Mammary epithelial cell (primary cell): ENCODE measurements at places on chromosomes 2 and 18. TPM values are rescaled to one million over a fixed set of nuclear protein-coding genes. Genes with fewer than 3 reads are reported as not detected.

GRCh38 chr18:45788861-45789260 lies 36.6 kb upstream of the SIGLEC15 start:
- no peak for DNase-seq

DNA sequence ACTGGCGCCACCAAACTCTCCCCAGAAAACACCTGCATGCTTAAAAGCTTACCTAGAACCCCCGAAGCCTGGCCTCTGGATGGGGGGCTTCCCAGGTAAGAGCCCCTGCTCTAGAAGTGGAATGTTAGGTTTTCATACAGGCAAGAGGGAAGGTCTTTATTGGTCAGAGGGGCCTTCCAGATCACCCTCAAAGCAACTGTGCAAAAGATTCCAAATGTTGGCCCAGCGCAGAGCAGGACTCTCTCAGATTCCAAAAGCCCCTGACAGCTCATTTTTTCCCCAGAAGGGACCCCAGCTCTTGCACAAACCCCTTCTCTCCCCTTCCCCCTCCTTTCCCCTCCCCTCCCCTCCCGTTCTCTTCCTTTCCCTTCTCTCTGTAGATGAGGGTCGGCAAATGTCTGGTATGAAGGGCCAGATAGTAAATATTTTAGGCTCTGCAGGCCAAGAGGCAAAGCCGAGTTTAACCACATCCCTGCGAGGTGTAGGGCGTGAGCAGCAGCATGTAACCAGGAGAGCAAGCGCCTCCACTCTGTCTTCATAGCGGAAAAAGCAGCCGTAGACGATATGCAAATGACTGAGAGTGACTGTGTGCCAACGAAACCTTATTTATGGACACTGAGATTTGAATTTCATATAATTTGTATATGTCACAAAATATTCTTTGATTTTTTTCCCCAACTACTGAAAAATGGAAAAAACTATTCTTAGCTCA lies 116.9 kb downstream of the SMAD7 start:
- no peak for DNase-seq

- DNase-seq: peak; percentile 32
These were observed 156.1 kb upstream of the CYRIA start for GRCh38 chr2:16821692-16822091.

- no peak for DNase-seq
These were observed 4.7 kb upstream of the KCNF1 start for GRCh38 chr2:10906926-10907625.

DNA sequence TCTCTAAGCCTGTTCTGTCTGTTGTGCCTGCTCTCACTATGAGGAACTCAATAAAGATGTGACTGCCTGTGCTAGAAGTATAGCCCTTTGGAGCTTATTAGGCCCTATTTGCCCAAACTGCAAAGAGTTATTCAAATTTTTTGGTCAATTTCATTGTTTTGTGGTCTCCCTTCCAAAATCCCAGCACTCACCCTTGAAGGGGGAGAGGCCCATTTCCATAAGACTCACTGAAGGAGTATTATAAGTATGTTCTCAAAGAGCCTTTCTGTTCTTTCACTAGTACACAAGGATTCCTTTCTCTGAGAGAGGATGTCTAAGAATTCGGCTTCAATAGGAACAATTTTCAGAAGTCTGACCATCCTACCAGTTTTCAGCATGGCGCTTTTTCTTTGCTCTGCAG lies 641.9 kb upstream of the REG3G start:
- no peak for DNase-seq

DNA sequence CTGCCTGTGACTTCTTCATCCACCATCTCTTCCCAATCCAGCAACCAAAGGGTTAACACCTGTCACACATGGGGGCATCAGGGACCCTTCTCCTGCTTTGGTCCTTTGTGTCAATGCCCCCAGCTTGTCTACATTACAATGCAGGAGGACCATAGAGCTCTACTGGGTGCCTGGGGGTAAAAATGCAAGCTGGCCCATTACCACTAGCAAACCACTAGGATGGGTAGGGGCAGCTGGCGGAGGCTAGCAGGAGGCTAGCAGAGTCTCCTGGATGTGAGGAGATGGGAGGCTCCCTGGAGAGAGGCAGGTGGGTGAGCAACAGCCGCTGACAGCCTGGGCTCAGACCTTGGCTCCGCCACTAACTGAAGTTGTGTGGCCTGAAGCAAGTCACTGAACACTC lies 153.4 kb upstream of the SKOR2 start:
- no peak for DNase-seq

The ALPG gene
- polyA plus RNA-seq: 0.03 TPM

- DNase-seq: peak; percentile 87
These were observed 57.6 kb downstream of the EVA1A start for GRCh38 chr2:75503048-75503607.

DNA sequence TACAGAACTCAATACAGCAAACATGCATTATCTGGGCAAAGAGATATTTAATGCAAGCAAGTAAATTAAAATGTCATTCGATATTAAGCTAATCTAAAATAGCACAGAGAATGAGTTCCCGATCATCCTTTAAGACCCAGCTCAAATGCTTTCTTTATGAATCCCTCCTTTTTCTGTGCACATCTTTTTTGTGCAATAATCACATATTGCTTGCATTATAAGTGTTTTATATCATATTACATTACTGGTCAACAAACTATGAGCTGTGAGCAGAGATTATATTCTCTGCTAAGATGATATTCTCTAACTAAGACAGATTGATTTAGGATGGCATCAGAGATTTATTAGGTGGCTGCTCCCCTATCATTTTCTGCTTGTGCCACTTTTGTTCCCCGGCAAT lies 146.1 kb downstream of the ERBB4 start:
- no peak for DNase-seq
